Choroid plexus epithelial cell (primary cell): ENCODE measurements at places on chromosomes 6 and 20.
A peak's percentile ranks its signal among the peaks of the same experiment; 100 is the strongest.

DNA sequence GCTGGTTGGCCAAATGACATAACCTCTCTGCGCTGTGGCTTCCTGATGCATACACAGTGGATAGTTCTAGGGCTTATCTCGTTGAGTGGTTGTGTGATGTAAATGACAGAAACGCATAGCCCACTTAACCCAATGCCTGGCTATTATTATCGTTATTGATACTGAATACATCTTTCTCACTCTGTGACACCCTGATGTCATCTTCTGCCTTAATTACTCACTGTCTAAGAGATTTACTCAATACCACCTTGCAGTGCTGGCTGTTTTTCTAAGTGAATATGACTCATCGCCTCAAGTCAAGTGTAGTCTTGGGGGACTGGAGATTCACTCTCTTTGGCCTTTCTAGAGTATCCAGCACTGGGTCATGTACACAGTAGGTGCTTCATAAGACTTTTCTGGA lies 73.6 kb downstream of the NDUFAF5 start:
- DNase-seq: no peak

DNA sequence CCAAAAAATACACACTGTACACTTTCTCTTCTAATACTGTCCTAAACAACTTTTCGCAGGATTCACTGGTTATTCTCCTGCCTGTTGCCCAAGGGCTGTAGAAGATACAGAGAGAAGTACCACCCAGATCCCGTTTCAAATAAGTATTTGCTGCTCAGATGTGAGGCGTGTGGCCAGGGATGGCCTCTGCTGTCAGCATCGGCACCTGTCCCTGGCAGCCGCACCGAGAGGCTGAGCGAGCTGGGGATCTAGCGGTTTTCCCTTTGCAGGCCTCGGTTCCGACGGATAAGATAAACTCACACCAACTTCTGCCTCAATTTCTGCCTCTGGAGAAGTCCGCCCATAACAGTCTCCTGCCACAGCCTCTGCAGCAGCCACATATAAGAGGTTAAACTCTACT lies 685.2 kb upstream of the AGPAT4 start:
- DNase-seq: no peak

DNA sequence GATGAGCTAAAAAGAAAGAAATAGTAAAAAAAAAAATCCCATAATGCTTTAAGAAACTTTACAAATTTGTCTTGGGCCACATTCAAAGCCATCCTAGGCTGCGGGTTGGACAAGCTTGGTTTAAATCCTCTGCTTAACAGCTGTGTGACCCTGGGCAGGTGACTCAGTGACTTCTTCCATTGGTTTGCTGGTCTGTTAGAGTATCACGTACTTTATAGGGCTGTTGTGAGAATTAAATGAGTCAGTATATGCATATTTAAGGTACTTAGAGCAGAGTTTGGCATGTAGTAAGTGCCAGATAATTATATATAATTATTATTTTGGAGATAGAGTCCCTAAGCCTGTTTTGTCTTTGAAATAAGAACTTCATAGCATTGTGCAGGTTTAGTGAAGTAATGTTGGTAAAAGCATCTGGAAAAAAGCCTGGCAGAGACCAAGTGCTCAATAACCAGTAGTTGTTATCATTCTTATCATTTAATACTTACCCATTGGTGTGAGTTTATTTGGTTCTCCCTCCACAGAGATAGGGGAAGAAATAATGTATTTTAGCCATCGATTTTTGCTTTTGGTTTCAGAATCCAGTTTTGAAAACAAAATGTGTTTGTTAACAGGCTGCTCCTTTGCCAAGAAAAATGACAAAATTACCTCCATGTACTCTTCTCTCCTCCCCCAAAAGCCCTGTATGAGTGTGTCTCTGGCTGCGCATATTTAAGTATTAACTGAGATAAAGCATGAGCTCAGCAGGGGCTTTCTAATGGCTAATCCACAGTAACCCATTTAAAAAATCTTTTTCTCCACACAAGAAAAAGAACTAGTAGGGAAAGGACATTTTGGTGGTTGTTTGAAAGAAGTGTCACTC lies 67.2 kb downstream of the FOXO3 start:
- peak; percentile 48 for DNase-seq

DNA sequence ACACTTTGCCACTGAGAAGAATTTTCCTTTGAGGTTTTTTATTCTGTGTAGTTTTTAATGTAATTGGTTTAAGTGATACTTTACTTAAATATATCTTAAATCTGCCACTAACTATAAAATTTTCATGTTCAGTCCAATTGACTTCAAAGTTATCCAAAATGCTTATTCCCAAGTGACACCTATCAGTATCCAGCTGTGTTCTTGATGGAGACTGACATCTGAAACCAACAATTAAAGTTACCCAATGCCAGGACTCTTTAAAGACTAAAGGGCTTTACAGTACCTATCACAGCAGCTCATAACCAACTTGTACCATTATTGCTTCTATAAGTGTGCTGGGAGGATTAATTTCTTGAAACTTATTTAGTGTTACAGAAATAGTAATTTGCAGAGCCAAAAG lies 13.8 kb upstream of the EYA4 start:
- DNase-seq: no peak

DNA sequence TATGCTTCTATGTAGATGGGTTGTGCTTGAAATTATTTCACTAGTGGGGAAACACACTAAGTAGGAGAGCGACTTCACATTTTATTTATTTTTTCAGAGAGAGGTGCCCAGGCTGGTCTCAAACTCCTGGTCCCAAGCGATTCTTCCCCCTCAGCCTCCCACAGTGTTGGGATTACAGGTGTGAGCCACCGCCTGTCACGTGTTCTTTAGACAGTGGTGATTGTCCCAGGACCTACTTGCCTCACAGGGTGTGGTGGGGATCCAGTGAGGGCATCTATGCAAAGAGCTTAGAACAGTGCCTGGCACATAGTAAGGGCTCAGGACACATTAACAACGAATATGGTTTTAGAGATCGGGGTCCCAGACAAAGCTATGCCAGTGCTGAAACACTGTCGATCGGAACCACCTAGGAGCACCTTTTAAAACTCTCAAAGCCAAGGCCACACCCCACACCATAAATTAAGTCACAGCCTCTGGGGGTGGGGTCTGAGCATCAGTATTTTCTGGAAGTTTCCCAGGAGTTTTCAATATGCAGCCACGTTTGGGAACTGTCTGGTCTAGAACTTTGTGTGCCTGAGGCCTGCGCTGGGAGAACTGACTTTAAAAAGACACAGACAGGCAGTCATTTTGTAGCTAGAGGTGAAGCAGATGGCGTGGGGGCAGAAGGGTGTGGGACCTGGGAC lies 4.8 kb upstream of the BCAS4 start:
- DNase-seq: no peak

DNA sequence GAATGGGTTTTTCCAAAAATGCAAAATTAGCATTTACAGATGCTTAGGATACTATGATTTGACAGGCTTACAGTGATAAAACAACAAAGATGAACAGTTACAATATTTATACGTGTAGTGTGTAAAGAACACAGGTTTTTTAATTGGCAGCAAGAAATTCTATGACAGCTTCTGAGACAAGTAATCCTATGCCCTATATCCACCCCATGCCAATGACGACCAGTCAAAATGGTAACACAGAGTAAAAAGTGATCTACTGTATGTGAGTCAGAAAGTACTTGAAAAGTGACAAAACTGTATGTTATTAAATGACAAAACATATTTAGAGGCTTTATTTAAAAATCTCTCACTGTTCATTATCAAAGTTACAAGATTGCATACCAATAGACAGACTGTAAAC lies 99.5 kb downstream of the PRDM1 start:
- no peak for DNase-seq

DNA sequence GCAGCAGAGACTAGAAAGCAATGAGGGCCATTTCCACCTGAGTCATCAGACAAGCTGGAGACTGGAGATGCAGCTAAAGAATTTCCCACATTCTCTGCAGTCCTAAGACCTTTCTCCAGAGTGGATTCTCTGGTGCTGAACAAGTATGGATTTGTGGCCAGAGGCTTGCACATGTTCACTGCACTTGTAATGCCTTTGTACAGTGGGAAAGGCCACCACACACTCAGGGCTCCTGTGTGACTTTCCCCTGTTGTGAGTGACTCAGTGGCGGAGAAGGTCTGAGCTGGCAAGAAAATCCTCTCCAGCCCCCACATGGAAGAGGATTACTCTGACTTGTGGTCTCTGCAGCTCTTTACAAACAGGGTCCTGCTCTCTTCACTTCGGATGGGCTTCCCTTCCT lies 192.3 kb downstream of the C6orf118 start:
- no peak for DNase-seq

GRCh38 chr6:89501222-89501621 lies 68.3 kb downstream of the ANKRD6 start:
- peak; percentile 26 for DNase-seq

DNA sequence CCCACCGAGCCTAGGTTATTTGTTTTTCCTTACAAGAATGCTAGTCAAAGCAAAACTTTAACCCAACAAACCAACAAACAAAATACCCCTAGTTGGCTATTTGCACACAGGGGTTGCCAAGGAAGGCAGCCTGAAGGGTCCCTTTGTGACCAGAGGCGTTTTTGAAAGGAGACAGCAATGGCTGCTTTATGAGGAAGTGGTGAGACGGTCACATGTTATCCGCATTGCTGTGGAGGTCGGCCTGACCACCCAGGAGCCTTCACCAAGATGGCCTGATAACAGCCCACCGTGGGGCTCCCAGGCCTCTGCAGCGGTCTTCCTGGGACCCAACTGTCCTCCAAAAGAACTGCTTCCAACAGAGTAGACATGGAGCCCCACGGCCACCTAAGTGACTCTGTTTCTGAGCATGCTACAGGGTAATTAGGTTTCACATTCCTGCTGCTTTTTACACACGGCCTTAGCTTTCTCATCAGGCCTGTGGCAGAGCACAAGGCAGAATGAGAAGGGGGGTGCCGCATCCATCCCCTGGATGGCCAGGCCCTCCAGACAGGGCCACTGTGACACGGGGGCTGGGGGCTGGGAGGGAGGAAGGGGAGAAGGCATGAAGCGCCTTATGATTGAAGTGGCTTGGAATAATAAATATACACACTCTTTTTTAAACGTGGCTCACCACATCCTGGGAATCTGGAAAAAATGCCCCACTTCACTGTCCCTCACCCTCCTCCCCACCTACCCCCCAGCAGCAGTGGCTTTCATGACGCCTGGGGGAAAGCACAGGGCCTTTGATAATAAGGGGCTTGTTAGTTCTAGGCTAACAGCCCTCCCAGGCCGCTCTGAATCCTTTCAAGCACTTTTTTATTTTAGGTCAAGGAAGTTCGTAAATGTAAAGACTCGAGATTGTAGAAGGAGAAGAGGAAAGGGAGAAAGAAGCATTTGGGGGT lies 86.0 kb downstream of the CLIC5 start:
- no peak for DNase-seq

GRCh38 chr6:30782425-30783014 lies 38.2 kb upstream of the IER3 start:
- DNase-seq: no peak

DNA sequence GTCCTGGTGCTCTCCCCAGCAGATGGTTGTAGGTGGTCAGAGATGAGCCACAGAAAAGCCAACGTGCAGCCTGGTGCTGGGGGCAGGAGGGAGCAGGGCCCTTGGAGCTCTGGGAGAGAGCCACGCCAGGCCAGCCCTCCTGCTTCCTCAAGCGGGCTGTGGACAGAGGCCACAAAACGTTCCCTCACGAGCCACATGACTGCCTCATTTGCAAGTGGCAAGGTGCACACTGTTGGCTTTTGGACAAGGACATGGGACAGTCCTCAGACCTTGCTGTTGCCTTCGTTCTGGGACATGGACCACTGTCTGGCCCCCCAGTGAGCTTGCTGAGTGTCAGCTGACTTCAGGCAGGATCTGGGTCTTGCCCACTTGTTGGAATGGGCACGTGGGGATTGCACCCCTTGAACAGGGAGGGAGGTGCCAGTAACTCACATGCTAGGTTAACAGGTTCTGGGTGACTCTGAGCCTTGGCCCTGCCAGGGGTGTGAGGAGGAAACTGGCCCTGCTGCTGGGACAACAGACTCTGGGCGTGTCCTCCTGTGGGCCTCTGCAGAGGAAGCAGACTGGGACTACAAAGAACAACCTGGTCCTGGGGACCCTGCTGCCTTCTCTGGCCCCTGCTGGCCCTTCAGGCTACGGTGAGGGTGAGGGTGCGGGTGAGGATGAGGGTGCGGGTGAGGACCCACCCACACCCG lies 2.6 kb downstream of the SLCO4A1 start:
- DNase-seq: no peak

GRCh38 chr6:76866091-76866915 lies 597.0 kb downstream of the HTR1B start:
- no peak for DNase-seq

DNA sequence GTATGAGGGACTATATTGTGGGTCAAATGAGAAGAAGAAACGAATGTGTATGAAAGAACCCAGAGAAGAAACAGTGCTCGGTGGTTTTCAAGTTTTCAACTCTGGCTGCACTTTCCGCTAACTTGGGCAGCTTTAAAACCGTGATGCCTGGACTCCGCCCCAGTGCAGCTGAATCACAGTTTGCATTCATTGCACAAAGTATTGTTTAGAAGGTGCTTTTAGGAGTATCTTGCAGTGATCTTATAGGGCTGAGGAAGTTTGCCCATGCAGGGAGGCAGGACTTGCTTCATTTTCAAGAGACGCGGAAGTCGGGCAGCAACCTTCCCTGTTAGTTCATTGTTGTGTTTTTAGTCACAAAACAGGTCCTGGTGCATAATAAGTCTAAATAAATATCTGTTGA lies 52.7 kb downstream of the RSPH3 start:
- no peak for DNase-seq

GRCh38 chr6:70667711-70668498 lies at the start of gene SMAP1:
TSS of gene SMAP1 (plus strand) at chr6:70667883. CDS start at chr6:70668024, 141 bp downstream.
- peak; percentile 88 for DNase-seq

DNA sequence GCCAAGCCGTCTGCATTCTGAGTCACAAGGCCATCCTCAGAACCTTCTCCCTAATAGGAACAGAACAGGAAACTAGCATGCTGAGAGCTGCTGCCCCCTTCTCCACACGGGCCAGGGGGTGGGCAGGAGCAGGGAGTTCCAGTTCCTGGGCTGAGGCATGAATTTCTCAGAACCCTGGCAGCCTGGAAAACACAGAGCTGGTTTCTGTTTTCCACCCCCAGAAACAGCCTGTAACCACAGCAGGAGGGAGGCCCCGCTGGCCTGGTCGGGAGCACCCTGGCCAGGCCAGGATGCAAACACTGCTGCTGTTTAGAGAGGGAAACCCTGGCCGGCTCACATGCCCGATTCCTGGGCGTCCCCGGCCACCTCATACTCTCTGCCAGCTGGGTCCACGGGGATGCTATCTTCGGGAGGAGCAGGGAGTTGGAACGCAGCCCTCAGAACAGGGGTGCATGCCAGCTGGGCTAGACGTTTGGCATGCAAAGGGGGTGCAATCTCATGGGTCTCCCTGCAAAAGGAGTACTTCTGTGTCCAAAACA lies 130.1 kb downstream of the NFATC2 start:
- peak; percentile 81 for DNase-seq

DNA sequence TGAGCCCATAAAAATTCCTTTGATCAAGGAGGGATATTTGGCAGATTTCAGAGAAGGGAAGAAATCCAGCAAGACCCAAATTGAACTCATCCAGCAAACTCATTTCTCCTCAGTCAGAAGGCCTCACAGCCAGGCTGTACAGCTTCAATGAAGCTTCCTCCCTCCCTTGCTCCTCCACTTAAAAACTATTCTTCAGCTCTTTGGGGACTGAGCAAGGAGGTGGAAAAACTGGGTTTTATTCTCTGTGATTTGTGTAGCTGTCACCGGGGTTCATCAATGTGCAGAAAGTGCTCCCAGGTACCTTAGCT lies 158.7 kb upstream of the ZNF184 start:
- DNase-seq: no peak
